CD4-positive, alpha-beta T cell treated with Interleukin-2 at 100 ng/mL for 4 hours (primary cell): ENCODE measurements at places on chromosomes 7 and 10.

- DNase-seq: no peak
These were observed 396.5 kb upstream of the NPVF start for GRCh38 chr7:25624833-25625232.

GRCh38 chr7:157690058-157690832 is 353.4 kb downstream of the DNAJB6 start:
- no peak for DNase-seq

GRCh38 chr7:77760809-77761453 is 37.3 kb downstream of the TMEM60 start:
- no peak for DNase-seq

- DNase-seq: no peak
These were observed 133.8 kb downstream of the TMEM178B start for GRCh38 chr7:141207661-141208060.

DNA sequence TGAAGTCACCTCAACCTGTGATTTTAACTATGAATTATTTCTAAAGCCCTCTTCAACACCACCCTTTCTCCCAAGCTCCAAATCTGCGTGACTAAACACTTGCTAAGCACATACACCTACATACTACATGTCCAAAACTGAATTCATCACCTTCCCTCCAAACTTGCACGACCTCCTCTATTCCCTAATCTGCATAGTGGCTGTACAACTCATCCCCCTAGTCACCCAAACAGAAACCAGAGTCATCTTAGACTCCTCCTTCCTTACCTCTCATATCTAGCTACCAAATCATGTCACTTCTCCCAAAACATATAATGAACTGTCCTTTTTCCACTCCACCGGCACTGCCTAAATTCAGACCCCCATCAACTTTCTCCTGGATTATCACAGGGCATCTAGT is 16.2 kb downstream of the ARHGAP21 start:
- no peak for DNase-seq

- no peak for DNase-seq
These were observed 11.0 kb upstream of the ACBD5 start for GRCh38 chr10:27251554-27251953.

- no peak for DNase-seq
These were observed 86.0 kb downstream of the ATE1 start for GRCh38 chr10:121841862-121842261.

- peak; percentile 28 for DNase-seq
These were observed at the start of gene JCAD for GRCh38 chr10:30059209-30060107. Gene JCAD (minus strand): TSS chr10:30059586. CDS start chr10:30047812, 11,774 bp downstream.

DNA sequence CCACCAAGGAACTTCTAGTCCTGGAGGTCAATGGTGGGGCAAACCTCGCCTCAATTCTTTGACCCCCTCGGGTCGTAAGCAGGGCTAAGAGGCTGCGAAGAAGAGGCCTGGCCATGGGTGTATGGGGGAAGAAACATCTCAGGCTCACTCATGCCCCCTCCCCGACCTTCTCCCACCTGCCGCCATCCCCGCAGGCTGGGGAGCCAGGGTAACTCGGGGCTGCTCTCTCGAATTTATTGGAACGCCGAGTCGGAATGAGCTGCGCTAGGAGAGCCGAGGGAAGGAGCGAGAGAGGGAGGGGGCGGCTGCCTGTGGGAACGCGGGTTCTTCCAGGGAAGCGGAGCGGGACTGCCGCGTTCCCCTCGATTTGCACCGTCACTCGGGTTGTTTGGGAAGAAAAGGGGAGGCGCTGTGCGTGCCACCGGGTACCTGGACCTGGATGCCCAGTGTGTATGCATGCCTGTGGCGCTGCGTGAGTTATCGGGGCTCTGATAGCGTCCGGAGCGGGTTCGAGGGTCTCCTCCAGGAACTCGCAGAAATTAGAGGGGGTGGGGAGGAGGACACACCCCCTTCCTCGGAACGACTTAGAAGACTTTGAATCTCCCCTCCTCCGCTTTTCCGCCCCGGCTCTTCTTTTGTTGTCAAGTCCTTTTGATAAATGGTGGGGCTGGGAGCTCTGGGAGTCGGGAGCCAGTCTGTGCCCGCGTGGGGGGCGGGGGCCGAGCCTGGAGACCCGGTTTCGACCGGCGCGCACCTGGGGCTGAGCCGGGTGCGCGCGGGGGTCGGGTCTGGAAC is 1.8 kb upstream of the ZNF503 start:
- DNase-seq: no peak

- DNase-seq: no peak
These were observed 354.1 kb downstream of the EXOC4 start for GRCh38 chr7:133606991-133607390.

- DNase-seq: no peak
These were observed 503.8 kb downstream of the LRMDA start for GRCh38 chr10:75935240-75935639.

GRCh38 chr10:109895095-109895818 is 28.1 kb downstream of the XPNPEP1 start:
- no peak for DNase-seq

DNA sequence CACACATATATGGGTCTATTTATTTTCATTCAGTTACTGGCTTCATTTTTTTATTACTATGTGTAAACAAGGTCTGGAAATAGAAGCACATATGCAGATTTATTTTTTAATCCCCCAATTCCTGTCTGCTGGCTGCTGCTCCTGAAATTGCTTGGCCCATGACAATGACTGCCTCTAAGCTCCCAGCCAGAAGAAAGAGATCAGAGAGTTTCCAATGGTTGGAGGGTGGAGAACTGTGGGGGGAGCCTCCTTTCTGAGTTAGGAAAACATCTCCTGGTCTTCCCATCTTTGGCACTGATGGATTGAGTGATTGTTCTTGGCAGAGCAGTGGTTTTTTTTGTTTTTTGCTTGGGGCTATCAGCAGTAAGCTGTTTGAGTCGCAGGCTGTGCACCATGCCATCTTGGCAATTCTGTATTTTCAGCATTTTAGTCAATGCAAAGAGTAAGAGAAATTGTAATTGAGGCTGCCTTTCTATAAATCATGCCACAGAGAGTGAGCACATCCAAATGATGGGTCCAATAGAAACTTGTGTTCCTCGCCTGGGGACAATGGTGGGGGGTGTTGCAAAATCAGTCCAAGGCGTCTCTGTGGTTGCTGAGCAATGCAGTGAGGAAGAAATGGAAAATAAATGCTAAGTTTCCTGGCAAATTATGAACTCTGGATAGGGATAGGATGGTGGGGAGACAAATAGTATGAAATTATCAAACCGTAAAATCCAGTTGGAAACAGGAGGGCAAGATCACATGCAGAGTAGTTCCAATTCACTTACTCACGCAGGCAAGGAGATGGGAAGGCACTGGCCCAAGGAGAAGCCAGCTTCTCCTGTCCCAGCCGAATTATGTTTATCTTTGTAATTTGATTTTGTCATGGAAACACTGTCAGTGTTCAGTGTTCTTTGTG is 382.4 kb downstream of the SORCS3 start:
- no peak for DNase-seq

DNA sequence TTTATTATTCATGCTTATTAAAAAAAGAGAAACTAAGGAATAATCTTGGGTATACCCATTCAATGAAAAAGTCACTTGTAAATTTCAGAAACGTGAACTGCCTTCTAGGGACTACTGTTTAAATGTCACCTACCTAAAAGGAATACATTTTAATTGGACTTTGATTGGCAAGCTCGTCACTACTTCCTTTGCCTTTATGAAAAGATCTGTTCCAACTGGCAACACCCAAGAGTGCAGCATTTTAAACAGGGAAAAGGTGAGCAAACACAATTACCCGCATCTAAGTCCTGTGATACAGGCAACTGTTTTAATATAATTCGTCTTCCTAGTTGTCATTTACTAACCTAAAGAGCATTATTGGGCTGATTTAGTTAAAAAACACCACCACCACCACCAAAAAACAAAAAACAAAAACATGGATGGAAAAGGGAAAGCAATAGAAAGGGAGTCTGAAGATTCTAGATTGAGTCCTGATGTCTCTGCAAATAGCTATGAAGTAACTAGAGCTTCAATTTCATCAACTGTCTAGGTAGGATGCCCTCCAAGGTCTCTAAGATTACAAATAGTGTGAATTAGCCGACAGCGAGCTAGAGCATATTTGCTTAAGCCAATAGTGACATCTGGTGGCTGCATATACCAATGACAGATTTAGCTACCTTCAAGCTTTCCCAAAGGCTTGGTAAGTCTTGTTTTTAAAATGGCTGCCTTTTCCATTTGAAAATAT is 33.8 kb upstream of the ICA1 start:
- DNase-seq: peak; percentile 62

- DNase-seq: no peak
These were observed 106.2 kb downstream of the TWIST1 start for GRCh38 chr7:19011212-19011611.

DNA sequence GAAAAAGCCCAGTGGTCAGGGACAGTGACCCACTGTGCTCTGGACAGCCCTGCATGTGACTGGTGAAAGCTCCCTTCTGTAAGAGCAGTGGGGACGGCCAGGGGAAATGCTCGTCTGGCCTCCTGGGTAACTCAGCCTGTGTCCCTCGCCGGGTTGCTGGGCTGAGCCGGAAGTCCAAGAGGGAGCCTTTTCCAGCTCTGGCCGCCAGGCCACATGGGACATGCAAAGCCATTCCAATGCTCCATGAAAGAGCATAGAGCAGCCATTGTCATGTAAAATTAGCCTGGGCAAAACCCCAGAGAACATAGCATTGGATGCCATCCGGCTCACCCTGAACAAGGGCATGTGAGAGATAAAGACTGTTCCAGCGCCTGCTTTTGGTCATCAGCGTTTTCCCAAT is 64.9 kb upstream of the ADRB1 start:
- DNase-seq: no peak

GRCh38 chr10:18306031-18306430 is 165.8 kb downstream of the CACNB2 start:
- no peak for DNase-seq

DNA sequence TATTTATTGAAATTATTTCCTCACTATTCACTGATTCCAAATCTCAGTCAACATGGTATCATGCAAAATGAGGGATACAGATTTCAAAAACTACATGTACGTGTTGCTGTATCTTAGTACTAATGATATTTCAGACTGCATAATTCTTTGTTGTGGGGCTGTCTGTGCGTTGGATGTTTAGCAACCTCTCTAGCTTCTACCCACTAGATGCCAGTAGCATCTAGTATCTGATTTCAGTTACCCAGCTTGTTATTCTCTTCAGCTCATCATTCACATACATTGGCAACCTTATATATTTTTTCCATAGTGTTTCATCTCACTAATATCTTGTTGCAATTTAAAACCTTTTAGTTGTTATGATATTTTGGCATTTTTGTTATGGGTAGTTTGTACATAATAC is 22.5 kb upstream of the WASL start:
- no peak for DNase-seq

GRCh38 chr7:134798155-134798554 is 18.7 kb downstream of the CALD1 start:
- no peak for DNase-seq

GRCh38 chr7:129845972-129846327 is 106.8 kb downstream of the UBE2H start:
- no peak for DNase-seq
